ENCODE measurements at places on chromosomes 1 and 21.

- no peak for DNase-seq
Observed at GRCh38 chr1:232599178-232600041, 30.5 kb downstream of the SIPA1L2 start.

DNA sequence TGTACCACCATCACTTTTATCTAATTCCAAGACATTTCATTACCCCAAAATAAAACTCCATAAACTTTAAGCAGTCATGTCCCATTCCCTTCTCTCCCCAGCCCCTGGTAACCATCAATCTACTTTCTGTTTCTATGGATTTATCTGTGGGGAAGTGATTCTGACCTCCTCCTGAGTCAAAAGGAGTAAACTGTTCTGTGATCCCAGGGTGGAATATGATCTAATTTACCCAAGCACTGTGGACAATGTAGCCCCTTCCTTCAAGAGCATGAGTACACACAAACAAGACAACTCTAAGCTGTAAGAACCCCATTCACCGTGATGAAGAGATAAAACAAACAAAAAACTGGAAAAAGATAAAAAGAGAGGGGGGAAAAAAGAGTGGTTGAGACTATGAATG, 77.9 kb downstream of the PLPP3 start:
- DNase-seq = no peak

GRCh38 chr1:36824390-36824861, 209.9 kb downstream of the GRIK3 start:
- DNase-seq = no peak

GRCh38 chr21:45494851-45495680, 47.2 kb downstream of the SLC19A1 start:
- DNase-seq = no peak

DNA sequence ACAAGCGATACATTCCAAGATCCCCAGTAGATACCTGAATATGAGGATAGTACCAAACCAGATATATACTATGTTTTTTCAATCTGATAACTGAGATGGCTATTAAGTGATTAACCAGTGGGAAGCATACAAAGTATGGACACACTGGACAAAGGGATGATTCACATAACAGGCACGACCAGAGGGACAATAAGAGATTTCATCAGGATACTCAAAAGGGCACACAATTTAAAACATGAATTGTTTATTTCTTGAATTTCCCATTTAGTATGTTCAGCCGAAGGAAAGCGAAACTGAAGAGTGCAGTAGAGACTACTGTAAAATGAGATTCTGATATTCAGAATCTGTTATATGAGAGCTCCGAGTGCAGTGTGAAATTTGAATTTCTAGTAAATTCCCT, 10.6 kb downstream of the ZZZ3 start:
- DNase-seq = no peak

- no peak for DNase-seq
Observed at GRCh38 chr1:9309991-9310390, 17.3 kb downstream of the SPSB1 start.

GRCh38 chr21:31735511-31735992, 3.6 kb upstream of the SCAF4 start:
- DNase-seq = no peak

- DNase-seq = no peak
Observed at GRCh38 chr1:20318971-20319370, 28.3 kb downstream of the VWA5B1 start.

DNA sequence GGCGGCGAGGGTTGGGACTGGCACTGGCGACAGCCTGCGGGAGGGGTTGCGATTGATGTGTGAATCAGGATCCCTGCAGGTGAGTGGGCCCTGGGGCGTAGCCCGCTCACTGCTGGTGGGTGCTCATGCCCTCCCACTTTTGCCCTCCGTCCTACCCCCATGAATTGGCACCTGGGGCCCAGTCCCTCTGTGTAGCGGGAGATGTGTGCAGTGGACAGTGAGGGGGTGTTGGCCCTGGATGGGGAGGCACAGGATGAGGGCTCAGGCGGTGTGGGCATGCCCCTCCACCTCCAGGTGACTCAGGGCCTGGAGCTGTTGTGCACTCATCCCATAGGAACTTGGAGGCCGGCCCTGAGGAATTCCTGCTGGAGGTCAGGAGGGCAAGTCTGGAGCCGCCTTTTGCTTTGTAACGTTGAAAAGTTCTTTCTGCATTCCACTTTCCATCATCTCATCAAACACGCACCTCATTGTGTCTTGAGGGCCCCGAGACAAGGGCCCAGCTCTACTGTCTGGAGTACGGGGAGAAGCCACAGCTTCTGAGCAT, 3.0 kb downstream of the PEAR1 start:
- peak; percentile 86 for DNase-seq

DNA sequence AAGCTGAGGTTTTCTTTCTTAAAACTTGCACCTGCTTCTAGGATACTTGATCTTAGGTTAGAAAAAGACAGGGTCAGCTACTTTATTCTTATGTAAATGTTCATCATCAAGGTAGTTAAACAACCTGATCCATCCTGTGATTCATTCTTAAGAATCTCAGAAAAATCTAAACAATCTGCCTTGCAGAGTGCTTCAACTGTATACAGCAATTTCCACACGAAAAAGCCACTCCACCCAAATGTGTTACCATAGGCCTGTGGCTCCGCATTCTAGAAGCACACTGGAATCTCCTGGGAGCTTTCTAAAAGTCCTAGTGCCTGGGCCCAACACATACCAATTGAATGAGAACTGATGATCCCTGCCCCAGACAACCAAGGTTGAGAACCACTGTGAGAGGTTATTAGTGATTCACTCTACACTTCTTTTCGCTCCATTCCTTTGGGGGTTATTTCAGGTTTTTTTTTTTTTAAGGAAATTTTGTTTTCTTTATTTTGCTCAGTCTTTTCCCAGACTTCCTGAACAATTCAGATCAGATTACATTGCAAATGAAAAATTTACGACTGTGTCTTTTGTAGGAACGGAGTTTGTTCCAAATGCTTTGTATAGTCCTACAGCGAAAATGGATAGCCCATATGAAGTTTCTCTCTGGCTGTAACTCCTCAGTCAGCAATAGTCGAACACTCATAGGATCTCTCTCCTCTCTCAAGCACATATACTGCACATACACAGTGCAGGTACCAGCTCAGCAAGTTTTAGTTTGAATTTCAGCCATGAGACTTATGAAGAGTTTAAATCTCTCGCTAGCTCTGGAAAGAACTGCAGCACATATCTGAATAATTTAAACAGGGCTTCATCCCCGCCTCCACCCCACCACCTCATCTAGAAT, 16.1 kb downstream of the SMYD2 start:
- DNase-seq = no peak

DNA sequence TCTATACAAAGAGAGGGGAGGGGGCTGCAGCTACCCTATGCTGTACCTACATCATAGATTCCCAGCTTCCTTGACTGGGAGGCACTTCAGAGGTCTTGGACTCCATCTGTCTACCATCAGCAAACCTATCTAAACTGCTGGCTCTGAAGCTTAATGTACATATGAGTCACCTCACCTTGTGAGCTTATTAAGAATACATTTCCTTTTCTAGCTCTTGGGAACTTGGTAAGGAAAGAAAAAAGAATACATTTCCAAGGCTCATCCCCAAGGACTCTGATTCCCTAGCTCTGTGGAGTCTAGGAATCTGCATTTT, 50.0 kb upstream of the PRELP start:
- no peak for DNase-seq

DNA sequence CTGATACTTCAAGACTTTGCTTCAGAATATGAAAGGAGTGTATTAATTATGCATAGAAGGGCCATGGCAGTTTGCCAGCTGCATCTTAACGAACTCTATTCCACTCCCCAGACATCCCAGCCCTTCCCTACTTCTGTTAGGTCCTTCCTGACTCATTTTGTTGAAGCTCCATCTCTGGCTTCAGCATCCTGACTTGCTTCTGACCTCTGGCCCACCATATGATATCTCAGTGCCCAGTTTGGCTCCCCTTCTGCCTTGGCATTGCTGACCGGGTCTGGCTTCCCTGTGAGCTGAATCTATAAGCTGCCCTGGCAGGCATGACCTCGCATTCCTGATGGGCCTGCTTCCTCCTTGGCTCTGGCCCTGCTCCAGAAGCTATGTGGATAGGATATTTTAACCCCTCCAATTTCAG, 27.6 kb upstream of the ARHGAP29 start:
- DNase-seq = no peak

DNA sequence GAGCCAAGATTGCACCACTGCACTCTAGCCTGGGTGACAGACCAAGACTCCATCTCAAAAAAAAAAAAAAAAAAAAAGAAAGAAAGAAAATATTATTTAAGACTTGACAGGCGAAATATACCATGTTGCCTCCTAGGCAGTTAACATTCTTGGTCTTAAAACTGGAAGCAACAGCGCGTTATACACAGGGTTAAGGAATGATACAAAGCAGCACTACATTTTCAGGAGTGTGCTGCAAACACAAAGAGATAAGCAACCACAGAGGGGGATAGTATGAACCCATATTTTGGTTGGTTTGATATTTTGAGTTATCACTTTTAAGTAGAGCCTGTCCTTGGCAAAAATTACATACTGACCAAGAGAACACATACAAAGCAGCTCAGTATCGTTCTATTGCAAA, 25.1 kb downstream of the USP24 start:
- DNase-seq = no peak

DNA sequence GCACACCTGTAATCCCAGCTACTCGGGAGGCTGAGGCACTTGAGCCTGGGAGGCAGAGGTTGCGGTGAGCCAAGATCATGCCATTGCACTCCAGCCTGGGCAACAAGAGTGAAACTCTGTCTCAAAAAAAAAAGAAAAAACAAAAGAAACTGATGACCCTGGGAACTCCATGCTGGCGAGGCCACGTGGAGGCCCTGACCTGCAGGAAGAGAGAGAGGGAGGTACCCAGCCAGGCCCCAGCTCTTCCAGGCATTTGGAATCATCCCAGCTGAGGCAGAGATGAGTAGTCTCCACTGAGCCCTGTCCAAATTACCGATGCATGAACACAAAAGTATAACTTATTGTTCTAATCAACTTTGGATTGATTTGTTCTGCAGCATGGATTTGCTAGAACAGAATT, 132.0 kb upstream of the ZBTB40 start:
- no peak for DNase-seq

Data from coronary artery (tissue), 2 donors.